ENCODE measurements at places on chromosomes 2 and 18.

GRCh38 chr2:181500201-181500600 lies 43.0 kb downstream of the ITGA4 start:
- no peak for DNase-seq

- no peak for DNase-seq
Measured at GRCh38 chr2:239151201-239152131, 249.4 kb downstream of the HDAC4 start.

DNA sequence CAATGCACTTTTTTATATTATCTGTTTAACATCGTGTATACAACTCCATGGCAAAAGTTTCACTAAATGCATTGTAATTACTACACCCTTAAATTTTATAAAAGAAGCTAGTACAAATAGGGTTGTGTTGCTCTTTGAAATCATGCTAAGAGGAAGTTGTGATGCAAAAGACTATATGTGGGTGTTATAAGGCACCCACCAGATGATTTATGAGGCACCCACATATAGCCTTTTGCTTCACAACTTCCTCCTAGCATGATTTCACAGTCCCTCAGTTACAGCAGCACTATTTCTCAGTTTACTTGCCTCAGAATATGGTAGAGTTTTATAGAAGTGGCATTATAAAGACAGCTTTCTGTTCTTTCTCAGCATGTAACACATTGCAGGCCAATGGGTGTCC lies 277.3 kb upstream of the DOK6 start:
- no peak for DNase-seq

DNA sequence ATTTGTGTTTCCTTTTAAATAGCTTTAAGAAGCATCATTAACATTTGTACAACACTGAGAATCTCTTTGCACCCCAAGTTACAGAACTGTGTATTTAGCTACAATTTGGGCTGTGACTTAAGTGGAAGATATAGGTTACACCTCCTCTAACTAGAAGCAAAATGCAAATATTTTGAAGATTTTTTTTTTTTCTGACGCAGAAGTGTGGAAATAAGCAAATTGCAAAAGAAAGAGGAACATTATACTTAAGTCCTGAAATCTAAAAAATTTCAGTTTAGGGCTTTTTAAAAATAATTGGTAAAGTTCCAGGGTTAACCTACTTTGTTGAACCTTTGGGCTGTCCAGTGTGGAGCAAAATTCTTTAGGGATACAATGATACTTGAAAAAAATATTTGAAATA lies 41.4 kb upstream of the RBMS1 start:
- no peak for DNase-seq

- no peak for DNase-seq
Measured at GRCh38 chr18:4358618-4359017, 96.5 kb downstream of the DLGAP1 start.

- DNase-seq = no peak
Measured at GRCh38 chr2:188129677-188130076, 162.0 kb upstream of the GULP1 start.

DNA sequence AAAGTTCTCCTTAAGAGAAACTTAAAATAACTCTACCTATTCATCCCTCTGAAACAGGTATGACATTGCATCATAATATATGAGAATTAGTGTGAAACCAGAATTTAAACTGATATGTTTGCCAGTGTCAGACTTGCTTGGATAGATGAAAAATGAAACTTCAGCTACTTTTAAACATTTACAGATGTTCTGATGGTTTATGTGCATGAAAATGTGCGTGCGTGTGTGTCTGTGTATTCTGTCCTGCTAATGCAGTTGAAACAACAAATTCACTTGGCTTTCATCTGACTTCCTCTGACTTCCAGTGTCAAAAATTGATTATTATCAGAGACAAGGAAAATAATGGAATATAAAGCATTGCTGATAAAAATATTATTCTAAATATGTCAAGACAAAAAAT lies 719.4 kb downstream of the LRP1B start:
- no peak for DNase-seq

- DNase-seq = no peak
Measured at GRCh38 chr18:63850020-63850419, 37.5 kb upstream of the SERPINB2 start.

- no peak for DNase-seq
Measured at GRCh38 chr2:11839916-11840315, 93.5 kb downstream of the LPIN1 start.

DNA sequence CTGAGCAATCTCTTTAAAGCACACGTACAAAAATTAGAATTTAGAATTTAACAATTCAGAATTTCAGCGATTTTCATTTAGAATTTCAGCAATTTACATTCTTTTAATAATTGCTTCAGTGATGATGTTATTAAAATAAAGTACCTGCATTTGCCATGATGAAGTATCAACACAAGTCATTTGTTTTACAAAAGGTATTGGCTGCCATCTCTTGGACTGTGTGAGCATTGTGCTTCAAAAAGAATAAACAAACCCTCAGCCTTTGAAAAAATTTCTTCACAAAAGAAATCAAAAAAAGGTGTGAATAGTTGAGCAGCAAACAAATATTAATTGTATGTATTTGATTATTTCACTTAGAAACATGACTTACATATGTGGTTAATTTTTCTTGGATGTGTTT lies 27.1 kb upstream of the ZC3H15 start:
- DNase-seq = no peak

GRCh38 chr18:23166891-23167541 lies 31.7 kb downstream of the CABLES1 start:
- DNase-seq = no peak

GRCh38 chr2:119315241-119315925 lies 51.3 kb downstream of the C2orf76 start:
- no peak for DNase-seq

- DNase-seq = no peak
Measured at GRCh38 chr2:221943076-221943810, 355.6 kb downstream of the PAX3 start.

DNA sequence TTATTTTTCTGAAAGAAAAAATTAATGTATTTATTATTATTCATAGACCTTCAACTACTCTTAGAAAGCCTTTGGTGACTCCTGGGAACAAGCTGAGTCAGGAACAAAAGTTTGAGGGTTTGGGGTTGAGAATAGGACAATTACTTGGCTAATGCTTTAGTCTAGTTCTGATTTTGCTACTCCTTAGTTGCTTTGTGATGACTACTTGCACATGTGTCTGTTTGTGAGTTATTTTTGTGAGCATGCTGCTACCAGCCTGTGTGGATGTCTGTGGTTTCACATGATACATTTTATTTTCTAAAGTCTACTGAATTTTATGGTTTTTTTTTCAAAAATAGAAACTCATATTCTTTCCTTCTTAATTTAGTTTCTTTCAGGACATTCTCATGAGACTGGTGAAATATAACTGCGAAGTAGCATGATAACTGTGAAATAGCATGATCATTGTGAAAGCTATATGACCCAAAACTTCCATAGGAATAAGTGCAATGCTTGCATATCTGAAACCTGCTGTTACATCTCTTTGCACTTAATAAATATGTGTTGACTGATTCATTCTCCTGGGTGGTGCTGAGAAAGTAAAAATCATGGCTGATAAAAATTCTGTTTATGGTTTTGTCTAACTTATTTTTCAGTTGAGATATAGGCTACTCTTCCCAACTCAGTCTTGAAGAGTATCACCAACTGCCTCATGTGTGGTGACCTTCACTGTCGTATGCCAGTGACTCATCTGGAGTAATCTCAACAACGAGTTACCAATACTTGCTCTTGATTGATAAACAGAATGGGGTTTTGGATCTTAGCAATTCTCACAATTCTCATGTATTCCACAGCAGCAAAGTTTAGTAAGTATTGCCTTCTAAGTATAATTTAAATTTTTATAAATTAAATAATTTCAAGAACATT lies 17.9 kb upstream of the IL18R1 start:
- no peak for DNase-seq

DNA sequence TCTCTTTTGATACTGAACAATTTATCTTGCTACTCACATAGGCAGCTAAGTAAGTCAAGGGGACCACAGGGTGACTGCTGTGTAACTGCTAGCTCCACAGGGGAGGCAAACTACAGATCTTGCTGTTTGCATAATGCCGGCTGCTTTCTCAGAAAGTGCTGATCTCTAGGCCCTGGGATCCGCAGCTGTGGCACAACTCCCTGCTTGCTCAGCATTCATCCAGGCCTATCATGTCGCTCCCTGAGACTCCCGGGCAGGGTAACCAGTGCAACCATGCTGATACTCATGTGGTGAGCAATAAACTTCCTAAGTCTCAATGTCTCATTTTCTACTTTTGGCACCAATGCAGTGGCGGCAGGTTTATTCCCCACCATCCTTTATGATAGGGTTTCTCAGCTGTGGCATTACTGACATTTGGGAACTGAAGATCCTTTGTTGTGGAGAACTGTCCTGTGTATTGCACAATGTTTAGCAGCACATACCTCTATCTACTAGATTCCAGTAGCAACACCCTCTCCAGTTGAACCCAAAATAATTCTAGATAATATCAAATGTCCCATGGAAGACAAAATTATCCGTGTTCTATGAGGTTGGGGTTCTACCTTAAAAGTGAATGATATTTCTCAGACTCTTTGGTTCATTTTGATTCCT lies 1101.3 kb downstream of the LRP1B start:
- DNase-seq = no peak

- DNase-seq = no peak
Measured at GRCh38 chr18:50869150-50869549, 9.8 kb upstream of the ME2 start.

DNA sequence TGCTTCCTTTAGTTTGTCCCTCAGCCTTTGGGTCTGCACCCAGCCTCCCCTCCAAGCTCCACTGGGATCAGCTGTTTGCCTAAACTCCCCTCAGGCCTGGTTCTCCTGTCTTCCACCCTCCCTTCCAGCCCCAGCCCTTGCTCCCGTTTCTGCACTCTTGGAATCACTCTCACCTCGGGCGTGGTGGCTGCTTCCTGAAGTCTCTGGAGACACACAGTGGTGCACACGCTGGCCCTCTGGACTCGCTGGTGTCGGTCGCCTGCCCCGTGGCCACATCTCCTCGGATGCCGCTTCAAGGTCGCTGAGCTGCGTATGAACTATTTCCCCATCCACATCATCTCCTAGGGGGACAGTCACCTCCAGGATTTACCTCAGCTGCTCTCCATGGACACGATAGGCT lies 46.3 kb downstream of the PSMG2 start:
- no peak for DNase-seq

GRCh38 chr18:45793264-45793965 lies 32.1 kb upstream of the SIGLEC15 start:
- DNase-seq = no peak

- DNase-seq = no peak
Measured at GRCh38 chr2:43592443-43592842, 3.4 kb downstream of the THADA start.

GRCh38 chr2:159266554-159266953 lies 19.9 kb downstream of the WDSUB1 start:
- no peak for DNase-seq

DNA sequence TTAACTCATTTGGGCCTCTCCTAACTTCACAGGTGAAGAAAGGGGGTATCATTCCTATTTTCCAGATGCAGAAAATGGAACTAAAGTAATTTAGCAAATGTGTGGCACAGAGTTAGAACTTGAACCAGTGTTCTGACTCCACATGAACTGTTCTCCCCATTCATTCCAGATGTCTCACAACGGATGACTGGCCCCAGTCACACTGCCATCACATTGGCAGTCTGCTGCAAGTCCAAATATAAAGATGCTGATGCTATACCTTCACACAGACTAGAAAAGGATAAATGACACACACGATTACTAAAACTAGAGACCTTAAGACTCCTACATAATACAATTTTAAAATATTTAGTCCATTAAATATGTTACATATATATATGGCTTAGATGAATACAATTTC lies 195.7 kb downstream of the NBAS start:
- DNase-seq = no peak

DNA sequence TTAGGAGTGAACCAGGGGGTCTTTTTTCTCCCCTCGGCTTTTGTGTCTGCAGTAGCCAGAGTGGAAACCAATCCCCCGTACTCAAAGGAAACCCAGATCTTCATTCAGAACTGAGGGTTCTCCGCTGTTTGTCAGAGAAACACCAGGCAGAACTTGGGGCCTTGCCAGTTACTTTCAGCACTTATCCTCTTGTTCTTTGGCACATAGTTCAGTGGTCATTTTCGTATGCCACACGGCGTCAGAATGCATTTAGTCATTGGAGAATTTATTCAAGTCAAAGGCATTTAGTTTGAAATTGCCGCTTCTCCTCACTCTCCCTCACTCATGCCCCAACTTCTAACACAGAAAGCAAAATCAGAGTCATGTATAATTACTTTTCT lies 102.9 kb downstream of the CABLES1 start:
- DNase-seq = no peak

- no peak for DNase-seq
Measured at GRCh38 chr18:61546590-61546989, 213.4 kb downstream of the CDH20 start.

DNA sequence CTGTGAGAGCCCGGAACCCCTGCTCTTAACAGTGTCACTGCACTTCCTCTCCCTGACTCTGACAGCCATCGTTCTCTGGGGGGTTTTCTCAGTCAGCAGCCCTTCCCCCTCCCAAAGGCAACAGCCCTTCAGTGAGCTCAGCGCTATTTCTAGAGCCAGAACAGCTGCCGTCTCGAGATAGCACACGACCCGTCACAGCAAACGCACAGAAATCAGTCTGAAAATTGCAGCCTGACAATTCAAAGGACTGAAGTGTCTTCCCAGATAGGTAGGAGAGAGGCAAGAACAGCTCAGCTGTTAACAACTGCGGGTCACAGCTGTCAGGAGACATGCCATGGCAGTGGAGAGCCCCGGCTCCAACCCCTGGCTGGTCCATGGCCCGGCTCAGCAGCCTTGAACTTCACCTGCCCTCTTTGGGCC lies 45.4 kb downstream of the ST8SIA5 start:
- no peak for DNase-seq

- no peak for DNase-seq
Measured at GRCh38 chr2:2703762-2704427, 372.8 kb upstream of the MYT1L start.

- no peak for DNase-seq
Measured at GRCh38 chr2:85698880-85699254, 4.7 kb downstream of the GNLY start.

DNA sequence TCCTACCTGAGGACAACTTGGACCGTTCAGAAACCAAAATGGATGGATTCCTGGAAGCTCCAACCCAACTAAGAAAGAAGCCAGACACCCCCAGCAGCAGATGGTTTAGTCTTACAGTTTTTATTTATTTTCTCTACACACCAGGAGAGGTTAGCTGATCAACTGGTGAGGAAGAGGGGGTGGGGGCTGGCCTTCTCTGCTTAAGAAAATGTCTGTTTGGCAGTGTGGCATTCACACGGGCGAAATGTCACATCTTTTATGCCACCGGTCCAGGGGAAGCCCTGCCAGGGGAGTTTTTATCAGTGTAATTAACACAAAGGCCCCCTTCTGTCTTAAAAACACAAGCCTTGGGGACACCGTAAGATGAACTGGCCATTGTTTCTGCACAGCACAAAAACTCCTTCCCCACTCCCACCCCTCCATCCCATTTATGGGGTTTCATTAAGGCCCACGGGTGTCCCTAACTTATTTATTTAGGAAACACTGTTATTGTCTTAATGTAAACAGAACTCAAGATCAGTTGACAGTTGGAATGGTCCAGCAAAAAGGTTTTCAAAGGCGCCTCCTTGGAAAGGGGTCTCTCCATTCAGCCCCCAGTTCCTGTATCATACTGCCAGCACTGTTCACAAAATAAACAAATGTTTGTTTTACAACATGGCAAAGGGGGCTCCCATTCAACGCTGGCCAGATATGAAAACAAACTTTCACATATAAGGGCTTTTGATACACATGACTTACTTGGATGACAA lies 217.0 kb downstream of the C1D start:
- no peak for DNase-seq

GRCh38 chr2:37263839-37264238 lies 32.4 kb downstream of the NDUFAF7 start:
- DNase-seq = no peak

GRCh38 chr18:7974200-7974874 lies 407.2 kb downstream of the PTPRM start:
- no peak for DNase-seq
